ENCODE measurements at places on chromosomes 7 and 10. TPM values are rescaled to one million over a fixed set of nuclear protein-coding genes. Genes with fewer than 3 reads are reported as not detected.
A peak's percentile ranks its signal among the peaks of the same experiment; 100 is the strongest.

PNLIPRP1 gene
- total RNA-seq: not detected

GRCh38 chr10:127948791-127949190 lies 41.9 kb downstream of the PTPRE start:
- no peak for DNase-seq

GRCh38 chr10:112201334-112201733 lies 17.8 kb upstream of the GPAM start:
- DNase-seq: peak; percentile 68

DNA sequence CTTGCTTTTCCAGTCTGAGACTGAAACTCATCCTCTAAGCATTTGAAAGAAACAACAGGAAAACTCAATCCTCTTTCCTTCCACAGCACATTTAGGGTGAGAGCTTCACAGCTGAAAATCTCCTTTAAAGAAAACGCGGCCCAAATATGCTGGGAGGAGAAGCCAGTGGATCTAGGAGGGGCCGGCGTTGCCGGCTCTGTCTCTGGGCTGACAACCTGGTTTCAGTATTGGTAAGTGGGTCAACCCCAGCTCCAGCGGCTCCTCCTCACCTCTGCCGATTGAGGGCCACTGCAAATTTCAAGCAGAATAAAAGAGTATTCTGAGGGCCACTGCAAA lies 75.3 kb upstream of the CPXM2 start:
- DNase-seq: peak; percentile 87

DNA sequence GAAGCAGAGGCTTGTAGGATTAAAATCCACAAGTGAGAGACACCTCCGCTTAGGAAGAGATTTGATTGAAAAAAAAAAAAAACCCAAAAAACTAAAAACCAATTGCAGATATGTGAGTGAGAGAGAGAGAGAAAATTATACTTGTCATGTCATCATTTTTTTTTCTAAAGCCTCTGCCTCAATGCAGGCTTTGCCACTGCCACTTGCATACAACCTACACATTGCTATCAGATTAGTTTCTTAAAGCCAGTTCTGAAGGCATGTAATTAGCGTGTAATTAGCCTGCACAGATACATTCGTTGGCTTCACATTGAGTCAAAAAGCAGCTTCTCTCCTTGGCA lies 86.1 kb upstream of the MTPN start:
- no peak for DNase-seq

NKX1-2 gene
- not detected for total RNA-seq

DNA sequence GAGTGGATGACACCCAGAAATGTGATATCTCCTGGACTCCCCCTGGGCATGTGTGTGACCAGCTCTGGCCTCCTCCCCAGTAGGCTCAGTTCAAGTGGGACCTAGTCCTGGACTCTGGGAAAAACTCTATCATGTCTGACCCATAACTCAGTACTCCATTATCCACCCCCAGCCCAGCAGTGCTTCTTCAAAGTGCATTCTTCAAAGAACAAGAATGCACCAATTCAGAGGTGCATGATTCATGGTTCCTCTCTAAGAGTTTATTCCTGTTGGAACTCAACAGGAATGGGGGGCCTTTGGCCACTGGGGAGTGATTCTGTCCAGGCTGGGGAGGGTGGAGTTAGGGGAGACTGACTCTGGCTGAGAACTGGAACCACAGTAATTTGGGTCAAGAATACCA lies 173.6 kb upstream of the CXCL12 start:
- DNase-seq: no peak

Measured in esophagus muscularis mucosa (tissue), 4 donors.